ENCODE measurements at places on chromosomes 5 and 9. TPM values are rescaled to one million over a fixed set of nuclear protein-coding genes. Genes with fewer than 3 reads are reported as not detected.

CDKN2B gene
- 9.2 TPM for total RNA-seq

SH3RF2 gene
- 0.34 TPM for total RNA-seq

PCDHB16 gene
- total RNA-seq = not detected

PCA3 gene
- total RNA-seq = not detected

CARTPT gene
- not detected for total RNA-seq

FCN2 gene
- total RNA-seq = not detected

OBP2B gene
- total RNA-seq = not detected

CENPH gene
- total RNA-seq = 19.6 TPM

SPATA31A3 gene
- total RNA-seq = not detected

GARIN3 gene
- not detected for total RNA-seq

PCDH12 gene
- total RNA-seq = 0.81 TPM

PAIP2 gene
- 94.8 TPM for total RNA-seq
